Osteoblast (primary cell): ENCODE measurements at places on chromosomes 1 and 21. TPM values are rescaled to one million over a fixed set of nuclear protein-coding genes. Genes with fewer than 3 reads are reported as not detected.

- DNase-seq = peak; percentile 68
- peaks cover under 1% of the 10 kb centered on the region for H3K36me3 ChIP-seq
- no peak overlapping the region for H3K4me3 ChIP-seq
- H3K27me3 ChIP-seq = no peaks in the 10 kb centered on the region
Measured at GRCh38 chr1:210686841-210687240, 358.1 kb downstream of the HHAT start.

GRCh38 chr1:205066141-205066818 is 18.0 kb downstream of the TMEM81 start:
- H3K4me1 ChIP-seq = no peaks in the 10 kb centered on the region
- no peak overlapping the region for H3K4me3 ChIP-seq
- DNase-seq = peak; percentile 62

- DNase-seq = peak; percentile 87
- peak overlapping the region; percentile 26 for H3K4me3 ChIP-seq
- H3K36me3 ChIP-seq = no peaks in the 10 kb centered on the region
- no peaks in the 10 kb centered on the region for H3K27me3 ChIP-seq
- peak overlapping the region; percentile 98 for H3K27ac ChIP-seq
- H3K4me1 ChIP-seq = peaks cover 31% of the 10 kb centered on the region
Measured at GRCh38 chr21:41640748-41641509, 125.9 kb downstream of the RIPK4 start.

The IFI44L gene
- 28.3 and 49.2 TPM in 2 replicates for total RNA-seq

DNA sequence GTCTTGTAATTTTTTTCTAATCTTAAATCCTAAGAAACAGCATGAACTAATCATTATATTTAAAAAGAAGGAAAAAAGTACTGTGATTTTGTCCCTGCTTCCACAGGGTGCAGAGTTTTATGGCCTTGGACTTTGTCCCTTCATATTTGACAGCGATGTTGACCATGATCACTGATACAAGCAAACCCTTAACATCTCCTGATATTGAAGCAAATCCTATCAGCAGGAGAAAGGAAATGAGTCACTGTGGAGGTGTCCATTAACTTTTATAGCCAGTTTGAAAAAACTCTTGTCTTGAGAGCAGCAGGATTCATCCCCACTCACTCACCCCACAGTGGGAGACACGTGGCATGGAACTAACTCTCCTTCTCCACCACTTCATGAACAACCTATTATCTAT is 5.1 kb upstream of the REG4 start:
- no peaks in the 10 kb centered on the region for H3K36me3 ChIP-seq
- H3K4me3 ChIP-seq = no peak overlapping the region
- H3K27me3 ChIP-seq = peaks cover 18% of the 10 kb centered on the region
- peaks cover 5% of the 10 kb centered on the region for H3K4me1 ChIP-seq
- DNase-seq = no peak

The DHDDS gene
- total RNA-seq = 56.6 and 63.3 TPM in 2 replicates

DNA sequence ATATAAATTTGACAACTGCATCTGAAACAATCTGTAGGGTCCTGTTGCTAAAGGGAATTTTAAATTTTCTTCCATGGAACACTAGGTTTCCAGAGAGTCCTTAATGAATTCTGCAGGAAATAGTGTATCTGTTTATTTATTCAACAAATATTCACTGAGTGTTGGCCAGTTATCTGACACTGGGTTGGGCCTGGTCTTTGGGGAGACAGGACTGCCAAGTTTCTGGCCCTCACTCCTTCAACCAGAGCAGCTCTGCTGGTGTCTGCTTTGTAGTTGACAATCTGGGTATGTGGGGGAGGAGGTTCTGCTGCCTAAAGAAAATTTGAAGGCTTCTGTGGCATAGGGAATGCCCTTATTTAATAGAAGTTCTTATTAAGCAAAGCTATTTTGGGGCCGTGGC is 26.1 kb upstream of the HUNK start:
- DNase-seq = no peak
- no peaks in the 10 kb centered on the region for H3K36me3 ChIP-seq
- H3K4me1 ChIP-seq = no peaks in the 10 kb centered on the region
- no peak overlapping the region for H3K4me3 ChIP-seq
- no peak overlapping the region for H3K27ac ChIP-seq

The SLC26A9 gene
- total RNA-seq = not detected in 2 replicates

DNA sequence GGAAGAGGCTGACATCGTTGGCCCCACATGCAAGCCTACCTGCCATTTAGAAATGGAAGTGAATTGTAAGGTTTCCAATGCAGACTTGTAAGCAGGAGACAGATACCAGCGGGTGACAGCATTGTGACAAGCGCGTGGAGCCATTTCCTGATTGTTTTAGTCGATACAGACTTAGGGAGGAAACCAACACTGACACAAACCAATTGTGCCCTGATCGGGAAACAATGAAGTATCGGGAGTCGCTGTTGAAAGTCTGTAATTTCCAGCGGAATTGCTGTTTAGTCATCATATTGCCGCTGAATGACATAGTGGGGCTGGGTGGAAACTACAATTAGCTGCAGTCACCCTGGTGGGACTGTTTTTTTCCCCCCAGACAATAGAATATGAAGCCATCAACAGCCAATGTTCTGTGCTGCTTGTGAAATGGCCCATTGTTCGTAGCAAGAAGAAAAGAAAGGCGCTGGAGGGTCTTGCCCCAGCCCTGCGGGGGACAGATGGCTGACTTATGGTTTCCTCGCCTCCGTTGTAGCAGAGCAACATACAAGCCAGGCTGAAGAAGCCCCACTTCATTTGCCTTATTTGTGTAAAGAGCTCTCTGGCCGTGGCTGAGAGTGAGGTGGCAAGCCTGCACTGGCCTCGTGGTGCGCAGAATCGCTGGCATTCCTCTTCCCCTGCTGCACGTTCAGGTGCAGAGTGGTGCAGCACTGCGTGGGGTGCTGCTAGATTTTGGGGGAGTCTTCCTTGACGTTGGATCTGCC is 462.7 kb downstream of the CAMTA1 start:
- peaks cover 6% of the 10 kb centered on the region for H3K4me1 ChIP-seq
- no peaks in the 10 kb centered on the region for H3K36me3 ChIP-seq
- H3K27ac ChIP-seq = no peak overlapping the region
- H3K4me3 ChIP-seq = no peak overlapping the region

The AMY1B gene
- total RNA-seq = not detected in 2 replicates

The RPAP2 gene
- 8.5 and 8.7 TPM in 2 replicates for total RNA-seq

The SPATA45 gene
- not detected in 2 replicates for total RNA-seq

The TDRD5 gene
- total RNA-seq = not detected in 2 replicates

DNA sequence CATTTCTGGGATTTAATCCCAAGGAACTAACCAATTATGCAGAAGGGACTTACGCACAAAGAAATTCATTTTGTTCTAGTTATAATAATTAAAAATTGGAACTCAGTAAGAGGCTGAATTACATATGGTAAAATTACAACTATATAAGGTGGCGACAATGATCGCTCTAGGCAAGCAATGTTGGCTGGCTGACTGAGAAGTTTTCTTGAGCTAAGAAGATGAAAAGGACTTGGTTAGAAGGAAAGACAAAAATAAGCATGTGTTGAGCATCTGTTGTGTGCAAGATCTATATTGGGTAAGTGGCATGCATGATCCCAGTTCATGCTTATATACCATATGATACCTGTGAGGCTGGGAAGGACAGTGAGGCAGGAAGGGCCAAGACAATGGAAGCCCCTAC is 80.8 kb downstream of the FCRL5 start:
- no peaks in the 10 kb centered on the region for H3K27me3 ChIP-seq
- H3K36me3 ChIP-seq = no peaks in the 10 kb centered on the region
- H3K4me1 ChIP-seq = no peaks in the 10 kb centered on the region
- DNase-seq = no peak
- no peak overlapping the region for H3K27ac ChIP-seq

DNA sequence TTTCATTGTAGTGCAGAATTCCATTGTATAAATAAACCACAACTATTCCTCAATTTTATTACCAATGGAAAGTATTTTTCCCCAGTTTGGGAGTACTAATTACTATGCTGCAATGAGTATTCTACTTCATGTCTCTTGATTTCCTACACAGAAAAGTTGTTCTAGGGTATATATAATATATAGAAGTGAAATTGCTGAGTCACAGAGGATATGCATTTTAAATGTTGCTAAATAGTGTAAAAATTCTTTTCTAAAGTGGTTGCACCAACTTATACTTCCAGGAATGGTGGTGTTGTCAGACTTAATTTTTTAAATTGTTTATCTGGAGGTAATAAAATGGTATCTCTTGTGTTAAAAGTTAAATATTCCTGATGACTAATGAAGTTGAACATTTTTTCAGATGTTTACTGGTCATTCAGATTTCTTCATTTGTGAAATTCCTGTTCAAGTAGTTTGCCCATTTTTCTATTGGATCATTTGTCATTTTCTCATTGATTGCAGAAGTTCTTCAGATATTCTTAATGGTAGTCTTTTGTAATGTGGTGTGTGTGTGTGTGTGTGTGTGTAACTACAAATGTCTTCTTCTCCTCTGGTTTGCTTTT is 19.1 kb upstream of the MYOG start:
- no peak for DNase-seq
- H3K4me1 ChIP-seq = no peaks in the 10 kb centered on the region
- H3K27me3 ChIP-seq = peaks cover 44% of the 10 kb centered on the region
- no peak overlapping the region for H3K27ac ChIP-seq
- H3K36me3 ChIP-seq = no peaks in the 10 kb centered on the region

DNA sequence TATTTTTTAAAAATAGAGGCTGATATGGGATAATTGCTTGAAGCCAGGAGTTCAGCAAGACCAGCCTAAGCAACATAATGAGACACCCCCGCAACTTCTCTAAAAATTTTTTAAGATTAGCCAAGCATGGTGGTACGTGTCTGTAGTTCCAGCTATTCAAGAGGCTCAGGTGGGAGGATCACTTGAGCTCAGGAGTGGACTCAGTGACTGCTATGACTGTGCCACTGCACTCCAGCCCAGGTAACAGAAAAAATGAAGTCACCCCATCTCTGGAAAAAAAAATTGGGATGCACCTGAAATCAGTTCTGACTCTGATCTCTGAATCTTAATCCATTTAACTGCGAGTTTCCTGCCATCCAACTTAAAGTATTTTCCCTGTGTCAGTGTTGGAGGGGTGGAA is 124.2 kb downstream of the MRPS6 start:
- peaks cover 6% of the 10 kb centered on the region for H3K4me1 ChIP-seq
- H3K36me3 ChIP-seq = no peaks in the 10 kb centered on the region
- no peak for DNase-seq
- H3K4me3 ChIP-seq = no peak overlapping the region

The HPDL gene
- total RNA-seq = 0.36 and 0.59 TPM in 2 replicates

DNA sequence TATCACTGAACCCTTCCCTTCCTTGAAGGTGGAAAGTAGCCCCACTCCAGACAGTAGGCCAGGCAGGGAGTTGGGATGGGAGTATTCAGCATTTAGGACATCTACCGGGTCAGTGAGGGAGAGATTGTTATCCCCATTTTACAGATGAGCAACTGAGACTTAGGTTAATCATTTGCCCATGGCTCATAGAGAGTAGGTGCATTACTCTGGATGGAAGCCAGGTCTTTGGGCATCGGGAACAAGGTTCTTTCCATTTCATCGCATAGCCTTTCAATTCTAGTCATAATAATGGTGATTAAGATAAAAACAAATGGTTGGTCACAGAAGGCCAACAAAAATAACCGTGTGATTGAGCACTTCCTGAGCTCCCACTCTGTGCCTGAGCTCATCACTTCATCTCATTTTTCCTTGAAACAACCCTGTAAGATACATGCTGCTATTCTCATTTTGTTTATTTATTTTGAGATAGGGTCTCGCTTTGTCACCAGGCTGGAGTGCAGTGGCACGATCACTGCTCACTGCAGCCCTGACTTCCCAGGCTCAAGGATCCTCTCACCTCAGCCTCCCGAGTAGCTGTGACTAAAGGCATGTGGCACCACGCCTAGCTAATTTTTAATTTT is 64.8 kb downstream of the NAV1 start:
- H3K27me3 ChIP-seq = no peaks in the 10 kb centered on the region
- no peak for DNase-seq
- peak overlapping the region; percentile 27 for H3K4me3 ChIP-seq
- peaks cover 20% of the 10 kb centered on the region for H3K36me3 ChIP-seq
- peak overlapping the region; percentile 89 for H3K27ac ChIP-seq
- peaks cover 71% of the 10 kb centered on the region for H3K4me1 ChIP-seq

The KCNE1 gene
- total RNA-seq = 0.29 and 0.72 TPM in 2 replicates

GRCh38 chr21:45888386-45889009 is 93.1 kb upstream of the COL6A1 start:
- peaks cover 31% of the 10 kb centered on the region for H3K27me3 ChIP-seq
- no peak for DNase-seq
- no peaks in the 10 kb centered on the region for H3K36me3 ChIP-seq
- H3K4me1 ChIP-seq = no peaks in the 10 kb centered on the region
- H3K27ac ChIP-seq = no peak overlapping the region

GRCh38 chr1:246114369-246114768 is 392.7 kb downstream of the SMYD3 start:
- H3K4me1 ChIP-seq = no peaks in the 10 kb centered on the region
- no peaks in the 10 kb centered on the region for H3K27me3 ChIP-seq
- no peak for DNase-seq
- no peaks in the 10 kb centered on the region for H3K36me3 ChIP-seq
- H3K4me3 ChIP-seq = no peak overlapping the region

DNA sequence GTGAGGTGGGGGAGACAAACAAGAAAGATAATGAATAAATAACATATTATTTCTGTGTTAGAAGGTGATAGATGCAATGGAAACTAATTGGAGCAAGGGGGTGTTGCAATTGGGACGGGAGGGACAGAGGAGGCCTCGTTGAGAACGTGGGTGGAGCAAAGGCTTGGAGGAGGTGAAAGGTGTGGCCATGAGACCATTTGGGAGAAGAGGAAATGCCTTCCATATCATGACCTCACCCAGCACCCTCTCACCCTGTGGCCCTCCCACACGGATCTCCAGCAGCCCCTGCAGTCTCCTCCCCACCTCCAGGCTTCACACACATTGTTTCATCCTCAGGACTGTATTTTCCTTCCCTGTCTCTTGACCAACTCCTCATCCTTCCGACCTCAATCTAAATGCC is 85.3 kb upstream of the ARHGAP29 start:
- no peaks in the 10 kb centered on the region for H3K27me3 ChIP-seq
- no peaks in the 10 kb centered on the region for H3K36me3 ChIP-seq
- peaks cover 47% of the 10 kb centered on the region for H3K4me1 ChIP-seq
- DNase-seq = no peak
- H3K27ac ChIP-seq = peak overlapping the region; percentile 94
- no peak overlapping the region for H3K4me3 ChIP-seq

DNA sequence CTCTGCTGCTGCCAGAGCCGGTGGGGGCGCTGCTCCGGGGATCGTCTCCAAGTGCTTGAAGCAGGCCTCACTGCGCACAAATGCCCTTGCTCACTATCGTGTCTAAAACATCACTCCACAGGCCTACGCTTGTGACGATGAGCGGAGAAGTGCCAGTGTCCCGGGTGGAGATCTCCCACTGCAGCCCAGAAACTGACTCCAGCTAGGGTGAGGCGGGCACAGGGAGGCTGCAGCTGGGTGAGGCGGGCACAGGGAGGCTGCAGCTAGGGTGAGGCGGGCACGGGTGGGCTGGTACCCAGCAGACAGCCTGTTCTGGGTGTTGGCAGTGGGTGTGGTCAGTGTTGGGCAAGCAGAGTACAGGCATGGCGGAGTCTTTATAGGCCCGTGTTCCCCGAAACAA is 22.7 kb upstream of the PDXK start:
- peaks cover 25% of the 10 kb centered on the region for H3K36me3 ChIP-seq
- DNase-seq = peak; percentile 25
- no peaks in the 10 kb centered on the region for H3K4me1 ChIP-seq
- H3K27ac ChIP-seq = no peak overlapping the region
- no peaks in the 10 kb centered on the region for H3K27me3 ChIP-seq
